ENCODE measurements at places on chromosomes 1 and 21.

- DNase-seq: no peak
Observed at GRCh38 chr1:39951926-39952325, 3.0 kb upstream of the MFSD2A start.

- DNase-seq: no peak
Observed at GRCh38 chr1:46183079-46183847, 7.0 kb upstream of the P3R3URF start.

DNA sequence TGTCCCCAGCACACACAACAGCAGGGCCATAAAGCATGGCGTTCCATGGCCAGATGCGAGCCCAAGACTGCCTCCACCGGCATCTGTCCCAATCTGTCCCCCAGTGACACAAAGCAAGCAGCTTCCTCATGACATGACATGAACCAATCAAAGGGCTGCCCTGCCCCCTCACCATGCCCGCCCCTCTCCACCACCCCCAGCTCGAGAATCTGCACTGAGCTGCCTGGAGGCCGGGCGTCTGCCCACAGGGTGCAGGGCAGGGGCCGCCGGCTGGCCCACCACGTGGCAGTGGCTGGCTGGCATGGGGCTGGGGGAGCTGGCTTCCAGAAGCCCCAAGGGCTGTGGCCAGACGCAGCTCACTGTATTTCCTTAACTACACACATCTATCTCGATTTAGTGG is 27.8 kb downstream of the WNT9A start:
- DNase-seq: no peak

DNA sequence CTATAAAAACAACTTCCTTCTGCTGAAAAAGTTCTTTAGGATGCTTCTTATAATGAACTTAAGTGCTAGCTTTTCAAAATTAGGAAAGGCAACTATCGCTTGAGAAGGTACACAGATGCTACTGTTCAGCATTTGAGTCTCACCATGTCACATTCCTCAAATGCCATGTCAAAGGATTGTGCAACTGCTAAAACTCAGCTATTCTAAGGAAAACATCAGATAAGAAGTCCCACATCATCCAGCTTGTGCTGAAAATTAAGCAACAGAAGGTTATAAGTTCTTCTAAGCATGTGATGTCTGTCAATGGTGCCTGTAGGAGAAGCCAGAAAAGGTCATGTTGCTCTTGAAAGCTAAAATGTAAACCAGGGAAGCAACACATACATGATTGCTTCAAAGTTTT is 36.5 kb downstream of the MCOLN2 start:
- no peak for DNase-seq

DNA sequence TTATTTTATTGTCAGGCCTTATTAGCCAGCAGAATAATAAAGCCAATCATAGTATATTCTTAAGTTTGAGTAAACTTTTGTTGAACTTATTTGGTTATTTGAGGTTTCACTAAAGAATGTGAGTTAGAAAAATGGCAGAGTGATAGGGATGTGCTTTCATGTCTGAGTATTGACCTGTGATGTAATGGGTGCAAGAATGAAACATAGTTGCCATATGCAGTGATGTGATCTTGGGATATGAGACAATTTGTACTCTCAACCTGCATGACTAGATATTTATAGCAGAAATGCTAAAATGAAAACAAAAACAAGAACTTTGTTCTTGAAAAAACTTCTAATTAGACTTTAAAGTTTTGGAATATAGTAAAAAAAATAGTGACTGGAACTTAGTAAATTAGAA is 97.9 kb downstream of the DISP1 start:
- DNase-seq: no peak

DNA sequence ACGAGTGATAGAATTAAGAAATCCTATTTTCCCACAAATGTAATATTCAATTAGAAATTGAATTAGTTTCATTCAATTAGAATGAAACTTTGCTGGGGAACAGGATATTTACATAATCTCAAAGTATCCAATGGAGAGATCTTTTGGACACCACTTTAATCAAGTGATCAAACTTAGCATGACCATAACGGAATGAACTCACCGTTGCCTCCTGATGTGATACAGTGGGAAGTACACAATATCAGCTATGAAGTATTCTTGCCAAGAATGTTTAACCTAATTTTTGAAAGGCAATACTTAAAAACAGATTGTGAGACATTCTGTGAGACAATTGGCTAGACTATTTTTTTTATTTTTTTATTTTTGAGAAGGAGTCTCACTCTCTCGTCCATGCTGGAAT is 16.6 kb downstream of the CDKN2C start:
- DNase-seq: no peak

GRCh38 chr1:3069491-3070308 is 697 bp downstream of the PRDM16 start:
- DNase-seq: no peak

GRCh38 chr1:226095286-226095685 is 32.8 kb downstream of the H3-3A start:
- no peak for DNase-seq

- DNase-seq: no peak
Observed at GRCh38 chr1:169048043-169048442, 58.4 kb upstream of the ATP1B1 start.

GRCh38 chr21:21439761-21440160 is 441.6 kb downstream of the NCAM2 start:
- no peak for DNase-seq

GRCh38 chr1:163610486-163610885 is 288.7 kb downstream of the NUF2 start:
- DNase-seq: no peak

DNA sequence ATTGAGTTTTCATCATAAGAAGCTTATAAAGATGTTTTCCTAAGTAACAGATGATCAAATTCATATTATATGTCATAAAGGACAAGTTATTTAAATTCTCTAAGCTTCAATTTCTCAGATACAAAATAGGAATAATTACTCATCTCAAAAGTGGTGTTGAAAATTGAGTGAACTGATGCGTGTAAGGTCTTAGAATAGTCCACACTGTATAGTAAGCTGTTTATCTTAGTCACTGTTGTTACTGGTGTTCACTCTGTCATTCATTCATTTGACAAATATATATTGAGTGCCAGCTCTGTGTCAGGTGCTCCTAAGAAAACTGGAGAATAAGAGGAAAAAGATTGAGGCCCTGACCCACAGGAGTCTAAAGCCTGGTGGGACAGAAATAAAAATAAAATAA is 186.3 kb upstream of the BRINP3 start:
- DNase-seq: no peak

DNA sequence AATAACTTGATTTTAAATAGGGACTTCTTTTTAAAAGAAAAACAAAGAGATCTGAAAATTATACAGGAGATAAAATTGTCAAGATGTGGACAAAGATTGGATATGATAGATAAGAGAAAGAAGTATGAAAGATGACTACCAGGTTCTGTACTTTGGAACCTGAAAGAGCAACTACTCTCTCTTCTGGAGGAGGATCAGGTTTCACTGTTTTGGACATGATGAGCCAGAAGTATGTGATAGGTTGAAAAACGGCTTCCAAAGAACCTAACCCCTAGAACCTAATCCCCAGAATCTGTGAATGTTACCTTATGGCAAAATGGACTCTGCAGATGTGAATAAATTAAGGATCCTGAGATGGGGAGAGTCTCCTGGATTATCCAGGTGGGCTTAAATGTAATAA is 26.2 kb downstream of the RSBN1 start:
- DNase-seq: no peak

GRCh38 chr1:237911911-237912310 is 21.2 kb upstream of the ZP4 start:
- DNase-seq: no peak

DNA sequence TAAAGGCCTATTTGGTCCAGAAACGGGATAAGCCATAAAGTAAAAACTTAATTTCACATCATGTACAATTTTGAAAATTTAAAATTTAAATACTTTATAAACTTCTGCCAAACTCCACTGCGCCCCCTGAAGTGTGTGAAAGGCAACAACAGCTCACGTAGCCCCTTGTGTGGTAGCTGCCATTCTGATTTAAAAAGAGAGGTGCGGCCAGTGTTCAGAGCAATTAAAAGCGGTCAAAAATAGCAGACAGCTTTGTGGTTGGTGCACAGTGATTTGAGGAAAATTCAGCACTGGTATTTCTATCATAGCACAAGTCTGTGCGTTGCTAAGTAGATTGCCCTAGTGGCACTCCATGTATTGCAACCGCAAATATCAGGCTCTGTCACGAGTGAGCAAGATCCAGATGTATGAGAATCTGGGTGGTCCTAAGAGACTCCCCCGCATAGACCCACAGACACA is 122.5 kb downstream of the ATG4C start:
- no peak for DNase-seq

- no peak for DNase-seq
Observed at GRCh38 chr1:16077406-16078245, 4.2 kb upstream of the FAM131C start.

Measured in CD4-positive, alpha-beta T cell treated with Interleukin-6 for 4 hours (primary cell).